ENCODE measurements at places on chromosomes 5 and 9. TPM values are rescaled to one million over a fixed set of nuclear protein-coding genes. Genes with fewer than 3 reads are reported as not detected.

- no peak for DNase-seq
Measured at GRCh38 chr5:159913048-159913447, 3.2 kb upstream of the ADRA1B start.

SIGMAR1 gene
- polyA plus RNA-seq, result 95.4 TPM

PCDHGA7 gene
- not detected for polyA plus RNA-seq

F12 gene
- 1.9 TPM for polyA plus RNA-seq

CCDC171 gene
- polyA plus RNA-seq, result 0.62 TPM

- no peak for DNase-seq
Measured at GRCh38 chr5:65171645-65172044, 310.1 kb downstream of the ADAMTS6 start.

GRCh38 chr9:91489361-91489899 lies 65.8 kb upstream of the NFIL3 start:
- DNase-seq, result no peak

- no peak for DNase-seq
Measured at GRCh38 chr9:113317777-113318176, 14.6 kb upstream of the RNF183 start.

DNA sequence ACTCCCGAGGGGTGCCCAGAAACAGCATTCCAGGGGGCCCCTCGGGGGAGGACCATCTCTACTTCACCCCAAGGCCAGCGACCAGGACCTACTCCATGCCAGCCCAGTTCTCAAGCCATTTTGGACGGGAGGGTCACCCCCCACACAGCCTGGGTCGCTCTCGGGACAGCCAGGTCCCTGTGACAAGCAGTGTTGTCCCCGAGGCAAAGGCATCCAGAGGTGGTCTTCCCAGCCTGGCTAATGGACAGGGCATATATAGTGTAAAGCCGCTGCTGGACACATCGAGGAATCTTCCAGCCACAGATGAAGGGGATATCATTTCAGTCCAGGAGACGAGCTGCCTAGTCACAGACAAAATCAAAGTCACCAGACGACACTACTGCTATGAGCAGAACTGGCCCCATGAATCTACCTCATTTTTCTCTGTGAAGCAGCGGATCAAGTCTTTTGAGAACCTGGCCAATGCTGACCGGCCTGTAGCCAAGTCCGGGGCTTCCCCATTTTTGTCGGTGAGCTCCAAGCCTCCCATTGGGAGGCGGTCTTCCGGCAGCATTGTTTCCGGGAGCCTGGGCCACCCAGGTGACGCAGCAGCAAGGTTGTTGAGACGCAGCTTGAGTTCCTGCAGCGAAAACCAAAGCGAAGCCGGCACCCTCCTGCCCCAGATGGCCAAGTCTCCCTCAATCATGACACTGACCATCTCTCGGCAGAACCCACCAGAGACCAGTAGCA lies 83.9 kb downstream of the GOLPH3 start:
- no peak for DNase-seq

GRCh38 chr9:124980431-124980830 lies 39.5 kb upstream of the GOLGA1 start:
- DNase-seq, result no peak

DNA sequence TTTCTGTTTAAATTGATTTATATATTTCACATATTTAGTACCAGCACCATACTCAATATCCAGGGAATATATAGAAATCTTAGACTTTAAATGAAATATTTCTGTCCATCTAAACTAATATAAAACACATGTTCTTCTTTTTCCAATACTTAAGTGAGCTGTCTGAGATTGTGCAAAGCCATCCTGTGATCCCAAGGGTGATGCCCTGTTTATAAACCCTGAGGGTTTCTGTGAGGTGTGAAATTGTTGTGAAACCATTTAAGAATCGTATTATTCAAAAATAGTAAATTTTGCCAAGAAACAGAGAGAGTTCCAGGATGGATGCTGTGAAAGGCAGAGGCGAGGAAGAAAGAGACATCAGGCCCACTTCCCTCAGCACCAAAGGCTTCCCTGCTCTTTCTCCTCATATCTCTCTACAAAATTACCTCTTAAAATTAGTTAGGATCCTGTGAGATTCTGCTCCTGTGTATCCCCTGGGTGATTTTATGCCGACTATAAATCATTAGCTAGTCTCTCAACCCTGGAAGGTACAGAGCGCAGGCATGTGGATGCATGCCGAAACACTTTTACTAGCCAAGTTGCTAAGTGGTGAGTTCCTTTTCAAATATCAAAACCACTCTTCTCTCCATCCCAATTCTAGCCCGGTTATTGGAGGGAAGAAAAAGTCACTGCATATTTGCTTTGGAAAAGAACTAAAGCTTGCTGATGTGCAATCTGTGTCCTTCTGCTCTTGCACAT lies 183.0 kb downstream of the GLIS3 start:
- no peak for DNase-seq
